ENCODE measurements at places on chromosomes 1 and 21.

GRCh38 chr1:85502625-85503083 is 37.7 kb upstream of the DDAH1 start:
- DNase-seq = no peak

DNA sequence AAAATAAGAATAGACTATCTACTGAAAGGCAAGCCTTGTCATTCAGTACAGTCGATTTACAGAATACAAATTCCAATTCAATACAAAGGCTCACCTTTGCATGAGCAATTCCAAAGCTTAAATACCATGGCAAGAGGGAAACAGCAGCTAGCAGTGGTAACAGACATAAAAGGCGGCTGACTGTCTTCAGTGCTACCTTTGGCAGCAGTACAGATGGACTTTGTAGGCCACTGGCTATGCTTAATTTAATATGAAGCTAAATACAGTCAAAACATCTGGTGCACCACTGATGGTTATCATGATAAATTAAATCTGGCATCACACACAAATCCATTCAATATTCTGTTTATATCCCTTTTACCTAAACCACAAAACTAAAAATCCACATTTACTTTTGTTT is 62.4 kb downstream of the RERE start:
- DNase-seq = no peak

GRCh38 chr1:111754984-111755330 is 744 bp upstream of the DDX20 start:
- DNase-seq = no peak

GRCh38 chr21:42025376-42026081 is 15.4 kb upstream of the ZBTB21 start:
- DNase-seq = no peak

DNA sequence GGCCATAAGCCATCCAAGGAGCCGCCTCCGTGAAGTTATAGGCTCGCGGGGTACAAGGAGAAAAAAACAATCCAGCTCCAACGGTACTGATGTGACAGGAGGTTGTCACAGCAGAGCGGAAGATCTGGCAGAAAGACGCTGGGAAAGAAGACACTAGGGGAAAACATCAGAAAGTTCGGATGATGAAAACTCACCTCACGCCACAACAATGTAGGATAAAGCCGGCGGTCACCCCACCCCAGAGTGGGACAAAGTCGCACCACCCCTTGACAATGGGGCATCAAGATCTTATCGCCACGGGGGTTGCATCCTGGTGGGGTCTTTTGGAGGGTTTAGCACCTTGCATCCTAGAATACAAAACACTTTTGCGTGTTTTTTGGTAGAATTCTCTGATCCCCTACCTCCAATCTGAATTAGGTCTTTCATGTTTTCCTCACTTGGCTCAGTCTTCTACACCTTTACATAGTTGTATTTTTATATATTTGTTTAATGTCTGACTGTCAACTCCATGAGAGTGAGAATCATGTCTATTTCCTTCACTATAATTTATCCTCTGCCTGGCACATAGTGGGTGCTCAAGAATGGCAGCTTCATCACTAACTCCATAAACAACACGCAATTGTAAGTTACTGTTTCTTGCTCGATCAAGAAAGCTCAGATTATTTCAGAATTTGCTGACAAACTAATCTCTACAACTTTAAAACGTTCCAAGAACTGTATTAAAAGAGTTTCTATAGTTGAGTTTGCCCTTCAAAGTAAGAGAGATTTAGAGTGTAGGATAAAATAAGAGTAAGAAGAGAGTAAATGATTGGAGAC is 611 bp upstream of the ZSWIM5 start:
- DNase-seq = no peak

DNA sequence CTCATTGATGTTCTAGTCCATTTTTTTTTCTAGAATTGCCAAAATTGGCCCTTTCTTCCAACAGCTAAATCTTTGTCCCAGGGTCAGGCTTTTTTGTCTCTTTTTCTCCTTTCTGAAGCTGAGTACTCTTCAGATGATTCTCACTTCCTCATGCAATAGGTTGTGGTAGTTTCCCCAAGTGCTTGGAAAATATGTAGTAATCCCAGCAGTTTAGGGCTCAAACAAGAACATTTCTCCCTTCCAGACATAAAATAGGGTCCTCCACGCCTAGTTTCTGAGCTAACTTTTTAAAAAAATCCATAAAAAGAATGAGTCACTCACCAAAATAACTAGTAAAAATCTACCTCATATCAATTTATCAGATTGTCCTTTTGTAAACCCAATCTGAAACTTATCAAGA is 10.0 kb upstream of the MCOLN3 start:
- no peak for DNase-seq

DNA sequence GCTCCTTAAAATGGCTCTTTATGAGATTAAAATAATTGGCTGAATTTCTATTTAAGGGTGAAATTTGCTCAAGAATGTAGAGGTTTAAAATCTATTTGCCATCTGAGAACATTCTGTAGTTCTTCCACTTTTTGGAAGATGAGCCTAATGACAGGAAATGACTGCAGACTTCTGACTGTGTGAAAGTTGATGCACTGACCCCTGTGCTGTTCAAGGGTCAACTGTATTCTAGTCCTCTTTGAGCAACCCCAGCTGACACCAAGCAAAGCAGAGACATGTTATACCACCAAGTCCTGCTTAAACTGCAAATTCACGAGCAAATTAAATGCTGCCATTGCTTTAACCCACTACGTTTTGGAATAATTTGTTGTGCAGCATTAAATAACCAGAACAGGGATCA is 26.6 kb downstream of the DDAH1 start:
- DNase-seq = no peak

- DNase-seq = no peak
These were observed 7.1 kb downstream of the SLC37A1 start for GRCh38 chr21:42520628-42521253.

GRCh38 chr1:22334860-22335550 is 116.6 kb upstream of the ZBTB40 start:
- DNase-seq = no peak

GRCh38 chr1:109713636-109714035 is 1.6 kb downstream of the GSTM5 start:
- DNase-seq = no peak

DNA sequence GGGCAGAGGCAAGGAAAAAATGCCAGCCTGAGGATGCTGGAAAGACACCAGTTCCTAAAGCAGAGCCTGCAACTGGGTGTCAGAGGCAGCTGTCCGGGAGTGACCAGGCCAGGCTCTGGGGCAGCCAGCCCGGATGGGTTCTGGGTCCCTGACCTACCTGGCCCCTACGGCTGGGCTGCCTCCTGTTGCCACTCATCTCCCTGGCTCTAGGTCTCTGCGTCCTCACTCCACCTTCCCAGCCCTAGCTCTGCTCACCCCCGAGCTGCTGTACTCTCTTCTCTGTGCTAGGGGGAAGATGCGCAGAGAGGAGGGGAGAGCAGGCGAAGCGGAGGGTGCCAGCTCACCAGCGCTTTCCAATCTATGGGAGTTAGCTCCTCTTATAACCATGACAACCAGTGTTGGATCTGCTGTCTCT is 9.0 kb downstream of the ARHGEF2 start:
- DNase-seq = no peak

- no peak for DNase-seq
These were observed 355.1 kb downstream of the GPATCH2 start for GRCh38 chr1:217275655-217276398.

DNA sequence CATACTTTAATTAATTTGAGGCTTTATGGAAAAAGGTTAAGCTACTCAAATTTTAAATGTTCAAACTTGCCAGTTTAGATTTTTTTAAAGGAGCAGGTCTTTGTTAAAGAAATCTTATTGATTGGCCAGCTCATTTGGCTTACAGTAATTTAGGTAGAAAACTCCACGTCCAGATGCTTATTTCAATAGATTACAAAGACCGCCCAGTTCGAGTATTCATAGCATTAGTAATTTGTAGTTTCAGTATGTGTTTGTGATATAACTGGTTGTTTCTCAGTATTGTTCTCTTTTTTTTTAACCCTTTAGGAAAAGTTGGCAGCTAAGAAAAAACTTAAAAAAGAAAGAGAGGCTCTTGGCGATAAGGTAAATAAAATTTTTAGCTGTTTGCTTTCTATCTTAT is 1.6 kb downstream of the RPF1 start:
- no peak for DNase-seq

DNA sequence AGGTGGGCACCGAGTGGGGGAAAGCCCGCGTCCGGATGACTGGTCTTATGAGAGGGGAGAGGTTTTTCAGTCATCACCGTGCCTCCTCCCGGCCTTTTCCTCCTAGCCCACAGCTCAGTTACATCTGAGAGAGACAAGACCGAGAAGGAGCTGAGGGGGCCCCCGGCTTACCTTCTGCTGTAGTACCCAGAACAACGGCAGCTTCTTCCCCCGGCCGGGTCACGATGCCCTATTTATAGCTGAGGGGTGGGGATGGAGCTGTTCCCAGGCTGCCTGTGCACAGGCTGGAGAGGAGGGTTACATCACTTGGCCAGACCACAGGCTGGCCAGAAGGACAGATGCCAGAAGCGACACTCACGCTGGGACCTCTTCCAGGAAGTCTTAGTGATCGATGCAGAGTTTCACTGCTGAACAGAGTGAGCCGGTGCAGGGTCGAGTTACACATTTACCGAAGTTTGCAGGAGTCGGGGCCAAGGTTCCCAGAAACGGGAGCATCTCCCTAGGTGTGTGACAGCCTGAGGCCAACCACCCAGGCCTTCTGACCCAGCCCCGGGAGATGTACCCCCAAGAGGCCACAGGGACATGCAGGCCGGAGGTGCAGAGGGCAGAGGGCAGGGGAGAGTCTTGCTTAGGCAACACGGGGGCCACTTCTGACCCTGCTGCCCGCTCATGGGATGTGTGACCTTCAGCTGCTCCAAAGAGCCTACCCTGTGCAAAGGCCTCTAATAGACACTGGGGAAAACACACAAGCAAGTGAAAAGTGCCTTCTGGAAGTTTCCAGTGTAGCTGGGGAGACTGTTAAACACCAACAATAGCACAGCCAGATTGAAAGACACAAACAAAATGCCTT is at the start of gene AGT:
TSS of gene AGT (minus strand) at position 208 of the 850 bp plus-strand sequence. CDS start 3,299 bp downstream, outside the sequence.
- no peak for DNase-seq

DNA sequence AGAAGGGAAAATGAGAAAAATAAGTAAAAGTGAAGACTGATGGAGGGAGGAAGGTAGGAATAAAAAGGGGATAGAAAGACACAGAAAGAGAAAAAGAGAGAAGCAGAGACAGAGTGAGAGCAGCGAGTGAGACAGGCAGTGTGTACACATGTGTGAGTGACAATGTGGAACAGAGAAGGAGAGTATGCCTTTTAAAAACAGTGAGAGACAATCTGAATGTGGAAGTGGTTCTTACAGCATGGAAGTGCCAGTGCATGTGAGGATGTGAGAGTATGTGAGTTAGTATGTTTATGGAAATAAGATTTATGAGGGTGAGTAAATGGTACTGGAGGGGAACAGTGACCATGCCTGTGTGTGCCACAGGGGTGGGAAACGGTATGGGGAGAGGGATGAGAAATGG is 1.2 kb downstream of the NEGR1 start:
- no peak for DNase-seq

GRCh38 chr1:93180723-93181613 is at the start of gene CCDC18:
TSS of gene CCDC18 (plus strand) at chr1:93180724. CDS start at chr1:93183362, 2,638 bp downstream.
- peak; percentile 11 for DNase-seq

DNA sequence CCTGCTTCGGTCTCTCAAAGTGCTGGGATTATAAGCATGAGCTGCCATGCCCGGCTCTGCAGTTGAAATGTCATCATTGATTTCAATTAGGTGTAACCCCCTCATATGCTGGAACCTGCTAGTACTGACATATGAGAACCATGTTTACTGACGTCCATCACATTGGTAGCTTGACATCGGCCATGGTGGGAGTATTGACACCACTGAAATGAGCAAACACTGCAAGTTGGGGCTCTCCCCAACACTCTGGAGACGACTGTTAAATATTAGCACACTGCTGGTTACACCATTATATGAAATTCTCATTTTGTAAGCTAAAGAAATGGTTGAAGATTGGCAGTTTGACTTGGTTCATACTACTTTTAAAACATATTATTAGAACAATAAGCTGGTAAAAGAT is 63.7 kb downstream of the CNST start:
- no peak for DNase-seq

- peak; percentile 50 for DNase-seq
These were observed 669 bp downstream of the XPR1 start for GRCh38 chr1:180632326-180633056.

DNA sequence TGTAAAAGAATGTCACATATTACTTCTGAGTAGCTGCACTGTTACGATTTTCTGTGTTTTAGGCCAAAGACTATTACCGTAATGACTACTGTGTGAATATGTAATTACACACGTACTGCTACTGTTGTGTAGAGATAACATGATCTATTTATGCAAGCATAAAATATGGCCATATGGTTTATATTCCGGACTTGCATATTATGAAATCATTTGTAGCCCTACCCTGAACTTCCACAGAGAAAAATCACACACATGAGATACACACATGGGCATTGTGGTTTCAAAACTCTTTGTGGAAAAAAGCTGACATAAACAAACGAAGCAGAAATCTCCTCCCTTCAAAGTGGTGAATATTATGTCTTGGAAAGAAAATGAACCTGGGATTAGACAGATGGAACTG is 373.0 kb upstream of the ADAMTS5 start:
- DNase-seq = no peak

- DNase-seq = no peak
These were observed 99.7 kb downstream of the NMNAT2 start for GRCh38 chr1:183318433-183318832.

DNA sequence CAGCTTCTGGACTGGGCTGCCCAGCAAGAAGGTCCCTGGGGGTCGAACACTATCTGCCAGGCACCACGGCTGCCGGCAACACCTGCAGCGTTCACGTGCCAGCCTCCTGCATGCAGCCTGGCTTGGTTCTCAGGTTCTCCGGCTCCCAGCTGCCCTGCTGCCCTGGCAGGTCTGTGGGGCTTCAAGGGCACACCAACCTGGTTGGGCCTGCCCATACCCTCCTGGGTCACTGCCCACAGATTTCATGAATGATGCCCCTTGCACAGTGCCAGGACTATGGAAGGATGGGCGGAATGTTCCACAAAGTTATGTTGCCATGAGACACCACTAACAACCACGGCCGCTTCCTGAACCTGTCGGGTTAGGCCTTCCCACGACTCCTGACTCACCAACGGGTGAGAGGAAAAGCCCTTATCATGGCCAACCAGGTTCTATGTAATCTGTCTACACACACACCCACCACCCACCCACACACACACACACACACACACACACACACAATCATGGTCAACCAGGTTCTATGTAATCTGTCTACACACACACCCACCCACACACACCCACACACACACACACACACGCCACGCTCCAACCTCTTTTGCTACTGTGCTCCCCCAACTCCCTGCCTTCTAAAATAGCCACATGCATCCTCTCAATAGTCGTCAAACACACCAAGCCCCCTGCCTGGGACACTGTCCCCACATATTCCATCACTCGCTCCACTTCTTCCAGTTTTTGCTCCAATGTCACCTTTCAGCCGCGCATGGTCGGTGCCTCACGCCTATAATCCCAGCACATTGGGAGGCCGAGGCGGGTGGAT is 32.2 kb downstream of the HSPG2 start:
- peak; percentile 43 for DNase-seq

GRCh38 chr1:78088015-78088414 is 42.2 kb downstream of the GIPC2 start:
- DNase-seq = no peak

GRCh38 chr21:33064623-33065390 is 5.1 kb upstream of the OLIG1 start:
- DNase-seq = no peak
